ENCODE measurements at places on chromosomes 5 and 9.

DNA sequence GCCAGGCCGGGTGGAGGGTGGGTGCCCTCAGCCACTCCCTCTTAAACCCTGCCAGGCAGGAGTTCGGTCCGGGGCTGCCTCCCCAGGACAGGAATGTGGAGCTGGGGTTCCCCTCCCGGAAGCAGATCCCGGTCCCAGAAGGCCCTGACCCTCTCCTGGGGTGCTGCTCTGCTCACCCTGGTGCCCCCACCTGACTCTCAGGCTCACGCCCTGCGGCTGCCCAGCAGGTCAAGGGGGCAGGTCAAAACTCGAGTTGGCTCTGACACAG is 3.7 kb upstream of the NRARP start:
- DNase-seq = no peak

GRCh38 chr9:78470741-78471140 is 173.8 kb downstream of the PSAT1 start:
- DNase-seq = no peak

DNA sequence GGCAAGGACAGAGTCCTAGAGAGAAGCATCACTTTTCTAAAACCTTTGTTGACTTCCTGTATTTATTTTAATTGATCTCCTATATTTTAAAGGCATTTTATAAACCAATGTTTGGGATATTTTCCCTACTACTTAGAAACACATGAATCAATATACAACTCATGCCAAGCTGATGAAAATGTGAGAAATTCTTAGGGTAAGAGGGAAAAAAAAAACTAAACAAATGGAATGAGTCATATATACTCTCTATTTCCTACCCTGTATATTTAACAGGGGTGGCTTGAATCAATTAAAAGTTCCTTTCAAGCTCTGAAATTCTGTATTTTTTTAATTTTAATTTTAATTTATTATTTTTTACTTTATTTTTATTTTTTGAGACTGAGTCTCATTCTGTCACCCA is 19.6 kb downstream of the BAAT start:
- DNase-seq = no peak

- DNase-seq = no peak
Observed at GRCh38 chr5:150243590-150243989, 46.0 kb downstream of the CAMK2A start.

GRCh38 chr9:97445119-97445701 is 33.3 kb downstream of the TDRD7 start:
- DNase-seq = no peak

DNA sequence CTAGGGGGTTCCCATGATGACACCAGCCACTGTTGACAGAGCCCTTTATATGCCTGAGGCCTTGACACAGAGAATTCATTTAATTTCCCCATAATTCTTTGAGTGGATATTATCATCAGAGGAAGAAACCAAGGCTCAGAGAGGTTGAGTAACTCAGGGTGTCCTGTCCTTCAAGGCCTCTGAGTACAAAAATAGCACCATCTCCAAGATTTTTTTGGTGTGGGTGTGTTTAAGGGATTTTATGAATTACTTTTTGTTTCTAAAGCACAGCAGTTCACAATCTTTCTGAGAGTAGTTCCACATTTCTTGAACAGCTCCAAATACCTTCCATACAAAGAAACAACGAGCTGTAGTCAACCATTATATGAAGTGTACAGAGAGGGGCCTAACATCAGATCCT is 6.2 kb upstream of the GSN start:
- no peak for DNase-seq

DNA sequence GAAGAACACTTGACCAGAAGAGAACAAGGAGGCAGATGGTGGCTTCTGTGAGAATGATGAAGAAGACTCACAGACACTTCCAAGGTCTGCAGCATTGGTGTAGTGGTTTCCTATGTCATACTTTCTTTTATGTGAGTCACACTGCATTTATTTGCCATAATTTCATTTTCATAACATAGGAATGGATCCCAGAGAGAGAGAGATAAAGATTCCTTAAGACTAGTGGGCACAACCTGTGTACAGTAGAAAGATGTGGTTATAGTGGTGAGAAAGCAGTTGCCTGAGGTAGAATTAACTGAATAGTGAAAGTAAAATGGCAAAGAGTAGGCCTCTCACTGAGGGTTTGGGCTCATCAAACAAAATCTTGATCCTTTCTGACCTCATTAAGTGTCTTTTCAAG is 7.6 kb upstream of the CCDC152 start:
- no peak for DNase-seq

- no peak for DNase-seq
Observed at GRCh38 chr5:152297866-152298265, 107.2 kb downstream of the NMUR2 start.

Measured in activated CD4-positive, alpha-beta T cell treated with anti-CD3 and anti-CD28 coated beads for 4 hours (primary cell).